ENCODE measurements at places on chromosomes 2 and 18.
A peak's percentile ranks its signal among the peaks of the same experiment; 100 is the strongest.

- DNase-seq: no peak
Observed at GRCh38 chr2:19841918-19842693, 59.7 kb downstream of the TTC32 start.

- DNase-seq: peak; percentile 64
Observed at GRCh38 chr18:10040287-10041011, 126.6 kb downstream of the VAPA start.

GRCh38 chr2:62340994-62341484 is 145.1 kb downstream of the B3GNT2 start:
- DNase-seq: no peak

DNA sequence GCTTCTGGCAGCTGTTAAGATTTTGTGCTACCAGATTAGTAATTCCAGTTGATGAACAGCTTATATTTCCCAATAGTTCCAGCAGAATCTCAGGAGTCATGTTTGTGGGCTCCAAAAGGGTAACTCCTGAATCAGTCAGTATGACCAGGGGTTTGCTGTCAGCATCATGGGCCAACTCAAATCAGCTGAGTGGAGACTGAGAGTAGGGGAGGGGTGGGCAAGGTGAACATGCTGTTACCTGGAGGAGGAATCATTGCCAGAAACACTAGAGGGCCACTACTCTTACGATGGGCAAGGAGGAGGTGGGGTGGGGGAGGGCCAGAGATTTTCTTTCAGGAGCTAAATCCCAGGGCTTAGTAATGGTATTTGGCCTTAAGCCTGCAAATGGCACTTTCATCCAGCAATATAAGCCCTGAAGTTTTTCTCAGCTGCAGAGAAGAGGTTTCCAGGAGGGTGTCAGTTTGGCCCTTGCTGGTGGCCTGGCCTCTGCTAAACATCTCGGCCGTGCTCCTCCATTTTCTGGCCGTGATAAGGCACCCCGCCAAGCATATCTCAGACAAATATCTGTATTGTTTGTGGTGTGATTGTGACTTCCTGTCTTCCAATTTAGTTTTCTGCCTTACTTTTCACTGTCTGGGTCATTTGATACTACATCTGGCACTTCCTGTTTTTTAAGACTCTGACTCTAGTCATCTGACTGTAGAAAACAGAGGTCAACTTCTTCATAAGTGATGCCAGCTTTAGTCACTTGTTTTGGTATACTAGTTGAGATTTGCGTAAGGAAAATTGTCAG is 120.5 kb upstream of the CXCR4 start:
- peak; percentile 71 for DNase-seq

GRCh38 chr2:46804794-46805193 is 110.8 kb downstream of the MCFD2 start:
- no peak for DNase-seq

GRCh38 chr2:205696927-205697441 is 14.7 kb downstream of the NRP2 start:
- DNase-seq: peak; percentile 74

- peak; percentile 71 for DNase-seq
Observed at GRCh38 chr2:63692002-63692606, 103.3 kb downstream of the MDH1 start.

DNA sequence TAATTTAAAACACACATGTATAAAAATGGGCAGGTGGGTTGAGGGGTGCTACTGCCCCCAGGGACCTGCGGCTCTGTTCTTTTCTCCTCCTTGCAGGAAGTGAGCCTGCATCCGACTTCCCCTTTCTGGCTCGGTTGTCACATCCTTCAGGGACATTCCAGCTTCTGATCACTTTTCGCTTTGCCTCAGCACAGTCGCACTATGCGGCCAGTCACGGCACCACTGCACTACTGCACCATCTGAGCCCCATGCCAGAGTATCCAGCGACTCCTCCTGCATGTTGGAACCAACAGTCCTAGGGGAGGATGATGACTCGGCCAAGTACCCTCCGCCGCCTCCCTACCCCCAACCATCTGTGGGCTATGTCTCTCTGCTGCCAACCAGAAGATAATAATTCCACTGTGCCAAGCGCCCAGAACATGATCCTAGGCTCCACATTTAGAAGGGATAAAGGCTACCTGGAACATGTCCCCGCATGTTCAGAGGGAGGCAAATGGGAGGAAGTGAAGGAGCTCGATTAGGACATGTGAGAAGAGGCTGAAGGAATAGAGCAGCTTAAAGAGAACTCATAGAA is 17.6 kb downstream of the CDC42EP3 start:
- no peak for DNase-seq

DNA sequence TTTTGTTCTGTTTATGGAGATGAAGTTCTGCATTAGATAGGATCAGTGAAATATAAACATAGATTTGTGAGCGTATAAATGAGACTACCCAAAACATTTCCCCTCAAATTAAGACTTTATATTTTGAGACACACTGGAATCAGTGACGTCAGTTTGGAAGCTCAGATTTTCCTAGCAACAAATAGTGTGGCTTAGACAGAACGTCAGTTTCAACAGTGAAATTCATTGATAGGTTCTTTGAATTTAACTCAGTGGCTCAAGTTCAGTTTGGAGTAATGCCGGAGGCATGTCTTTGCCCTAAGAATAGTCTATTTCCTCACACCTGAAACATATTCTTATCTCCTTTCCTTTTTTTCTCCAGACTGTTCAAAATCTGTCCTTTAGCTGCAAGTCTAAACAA is 113.6 kb upstream of the ARHGAP15 start:
- DNase-seq: peak; percentile 61

DNA sequence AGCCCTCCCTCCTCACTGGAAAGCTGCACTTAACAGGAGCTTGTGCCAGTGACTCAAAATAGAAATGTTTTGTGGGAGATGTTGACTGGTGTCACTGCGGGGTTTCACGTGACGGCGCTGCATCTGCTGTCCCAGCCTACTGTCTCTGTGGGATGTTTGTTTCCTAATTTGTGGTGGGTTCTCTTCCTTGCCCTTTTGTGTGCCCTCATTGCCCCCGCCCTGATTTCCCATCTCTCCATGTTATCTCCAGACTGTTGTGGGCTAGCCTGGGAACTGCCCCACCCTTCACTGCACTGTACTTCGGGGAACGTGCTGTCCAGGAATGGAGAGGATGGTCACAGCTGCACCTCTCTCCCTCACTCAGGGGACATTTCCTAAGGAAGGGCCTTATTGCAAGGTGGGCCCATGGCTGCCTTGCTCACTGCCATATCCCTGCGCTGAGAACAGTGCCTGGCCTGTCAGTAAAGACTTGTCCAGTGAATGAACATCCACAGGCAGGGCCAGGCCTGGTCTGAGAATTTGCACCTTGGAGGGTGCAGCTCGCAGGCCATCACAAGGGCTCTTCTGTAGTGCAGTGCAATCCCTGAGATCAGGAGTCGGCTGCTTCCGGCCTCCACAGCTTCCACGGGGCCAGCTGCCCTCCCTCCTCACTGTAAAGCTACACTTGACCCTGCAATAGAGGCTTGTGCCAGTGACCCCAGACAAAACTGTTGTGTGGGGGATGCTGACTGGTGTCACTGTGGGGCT is 18.1 kb downstream of the ZAP70 start:
- DNase-seq: no peak

- peak; percentile 62 for DNase-seq
Observed at GRCh38 chr2:44974064-44974715, 32.7 kb downstream of the SIX3 start.

DNA sequence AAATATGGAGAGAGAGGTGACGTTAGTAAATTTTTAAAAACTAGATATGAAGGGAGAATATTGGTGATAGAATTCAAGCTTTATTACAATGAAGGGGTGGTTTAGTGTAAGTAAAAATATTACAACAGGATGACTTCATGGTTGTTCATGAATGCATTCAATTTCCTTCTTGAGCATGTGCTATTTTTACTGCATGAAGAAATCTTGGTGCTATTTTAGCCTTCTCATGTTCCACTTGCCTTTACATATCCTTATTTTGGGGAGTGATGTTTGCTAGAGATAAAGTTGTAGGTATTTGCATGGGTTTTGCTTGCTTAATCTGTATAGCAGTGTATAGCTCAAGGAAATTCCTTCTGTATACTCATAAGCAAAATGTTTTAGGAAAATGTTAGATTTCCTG is 195.0 kb upstream of the MMADHC start:
- peak; percentile 15 for DNase-seq

DNA sequence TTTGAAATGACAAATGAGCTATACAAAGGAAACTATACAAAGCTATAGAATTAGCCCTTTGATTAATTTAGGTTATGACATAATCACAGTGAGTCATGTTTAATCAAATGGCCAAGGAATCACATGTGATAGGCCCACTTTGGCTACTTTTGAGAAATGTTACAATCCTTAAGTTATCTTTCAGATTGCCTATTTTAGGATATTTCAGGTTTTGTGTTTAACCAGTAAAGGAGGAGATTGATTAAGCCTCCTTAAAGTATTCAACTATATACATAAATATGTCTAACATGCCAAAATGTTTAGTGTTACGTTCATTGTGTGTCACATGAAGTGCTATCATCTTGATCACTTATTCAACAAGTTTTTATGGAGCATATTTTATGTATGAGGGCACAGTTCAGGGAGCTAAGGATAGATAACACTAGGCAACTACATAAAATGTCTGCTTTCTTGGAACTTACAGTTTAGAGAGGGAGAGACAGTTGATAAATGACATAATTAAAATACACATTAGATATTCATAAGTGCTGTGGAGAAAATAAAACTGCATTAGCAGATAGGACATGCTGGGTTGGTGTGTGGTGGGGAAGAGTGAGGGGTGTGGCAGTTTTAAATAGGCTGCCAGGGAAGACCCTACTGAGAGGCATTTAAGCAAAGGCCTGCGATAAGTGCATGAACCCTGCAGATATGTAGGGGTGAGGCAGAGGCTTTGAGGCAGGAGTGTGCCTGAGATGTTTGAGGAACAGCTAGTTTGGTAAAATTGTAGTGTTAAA is 77.2 kb downstream of the LTBP1 start:
- DNase-seq: no peak

DNA sequence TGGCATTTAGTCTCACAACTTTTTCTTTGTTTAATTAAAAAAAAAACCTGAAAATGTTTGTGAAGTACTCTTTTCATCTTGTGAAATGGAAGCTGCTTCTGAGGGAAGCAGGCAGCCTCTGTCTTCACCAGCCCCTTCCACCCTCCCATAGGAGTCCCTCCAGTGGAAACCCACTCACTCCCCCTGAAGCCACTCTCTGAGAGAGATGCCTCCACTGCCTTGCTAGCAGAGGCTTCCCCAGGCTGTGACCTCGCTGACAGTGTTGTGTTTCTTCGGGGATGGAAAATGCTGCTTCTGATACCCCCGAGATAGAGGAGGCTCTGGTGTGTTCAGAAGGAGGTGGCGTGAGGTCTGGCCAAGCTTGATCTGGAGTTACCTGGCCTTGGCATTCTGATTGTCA is 59.9 kb downstream of the SH3RF3 start:
- no peak for DNase-seq

GRCh38 chr2:227655454-227655853 is 11.2 kb upstream of the SCYGR5 start:
- peak; percentile 88 for DNase-seq

DNA sequence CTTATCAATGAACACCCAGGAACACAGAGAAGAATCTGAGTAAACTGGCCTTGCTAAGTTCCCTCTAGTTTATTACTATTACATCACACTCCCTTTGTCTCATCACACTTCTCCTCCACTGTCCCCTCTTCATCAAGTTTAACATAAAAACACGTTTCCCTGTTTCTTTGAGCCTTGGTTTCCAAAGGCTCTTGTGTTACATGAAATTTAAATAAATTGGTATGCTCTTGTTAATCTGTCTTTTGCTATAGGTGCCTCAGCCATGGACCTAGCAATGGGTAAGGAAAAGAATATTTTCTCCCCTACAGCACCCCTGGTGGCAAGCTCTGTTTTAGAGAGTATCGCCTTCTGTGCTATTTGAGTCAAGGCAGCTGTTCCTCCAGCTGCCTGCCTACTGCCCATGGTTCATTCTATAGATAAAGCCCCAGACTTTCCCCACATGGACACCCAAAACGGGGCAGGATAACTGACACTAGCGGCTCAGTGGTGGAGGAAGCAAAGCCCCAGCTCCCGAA is 31.8 kb downstream of the TGIF1 start:
- DNase-seq: peak; percentile 66

GRCh38 chr2:68371581-68371980 is 6.5 kb downstream of the PLEK start:
- peak; percentile 39 for DNase-seq

Data from choroid plexus epithelial cell (primary cell).